Stimulated activated CD4-positive, alpha-beta T cell treated with anti-CD3 and anti-CD28 coated beads, Interleukin-4, amount 100 ng/mL, for 48 hours (primary cell): ENCODE measurements at places on chromosomes 1 and 21.

DNA sequence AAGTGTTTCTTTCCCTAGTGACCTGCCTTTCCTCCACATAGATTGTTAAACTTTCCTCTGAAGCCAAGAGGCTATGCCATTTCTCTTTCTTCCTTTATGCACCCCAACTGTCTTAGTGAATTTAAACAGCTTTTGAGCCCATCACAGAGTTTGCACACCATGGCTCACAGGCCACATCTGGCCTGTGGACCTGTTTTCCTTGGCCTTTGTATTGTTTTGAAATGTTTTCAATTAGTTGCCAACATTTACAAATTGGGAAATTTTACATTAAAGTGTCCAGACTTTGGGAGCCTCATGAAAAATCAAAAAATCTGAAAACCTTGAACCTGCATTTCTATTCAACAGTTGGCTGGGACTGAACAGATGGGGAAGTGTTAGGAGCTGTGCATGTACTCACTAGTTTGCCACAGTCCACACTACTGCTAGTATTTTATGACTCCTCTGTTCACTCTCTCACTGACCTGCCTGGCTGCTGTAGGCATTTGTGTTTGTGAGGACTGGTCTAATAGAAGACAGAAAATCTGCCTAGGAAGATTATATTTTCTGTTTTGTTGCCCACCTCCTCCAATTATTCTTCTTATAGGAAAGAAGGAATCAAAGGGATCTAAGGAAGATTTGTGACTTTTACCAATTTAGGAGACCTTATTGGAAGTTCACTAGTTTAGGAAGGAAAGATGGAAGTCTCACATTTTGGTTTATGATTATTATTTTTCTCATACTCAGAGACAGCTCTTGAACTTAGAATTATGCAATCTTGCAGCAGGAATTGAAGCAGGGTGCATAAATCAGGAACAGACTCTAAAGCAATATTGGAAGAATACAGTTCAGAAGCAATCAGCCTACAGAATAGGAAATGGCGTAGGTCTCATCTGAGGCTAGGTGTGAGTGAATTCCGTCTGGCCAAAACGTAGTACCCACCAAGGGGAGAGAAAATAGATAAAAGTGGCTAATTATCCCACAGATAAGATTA, 134.7 kb downstream of the HLX start:
- DNase-seq = no peak

DNA sequence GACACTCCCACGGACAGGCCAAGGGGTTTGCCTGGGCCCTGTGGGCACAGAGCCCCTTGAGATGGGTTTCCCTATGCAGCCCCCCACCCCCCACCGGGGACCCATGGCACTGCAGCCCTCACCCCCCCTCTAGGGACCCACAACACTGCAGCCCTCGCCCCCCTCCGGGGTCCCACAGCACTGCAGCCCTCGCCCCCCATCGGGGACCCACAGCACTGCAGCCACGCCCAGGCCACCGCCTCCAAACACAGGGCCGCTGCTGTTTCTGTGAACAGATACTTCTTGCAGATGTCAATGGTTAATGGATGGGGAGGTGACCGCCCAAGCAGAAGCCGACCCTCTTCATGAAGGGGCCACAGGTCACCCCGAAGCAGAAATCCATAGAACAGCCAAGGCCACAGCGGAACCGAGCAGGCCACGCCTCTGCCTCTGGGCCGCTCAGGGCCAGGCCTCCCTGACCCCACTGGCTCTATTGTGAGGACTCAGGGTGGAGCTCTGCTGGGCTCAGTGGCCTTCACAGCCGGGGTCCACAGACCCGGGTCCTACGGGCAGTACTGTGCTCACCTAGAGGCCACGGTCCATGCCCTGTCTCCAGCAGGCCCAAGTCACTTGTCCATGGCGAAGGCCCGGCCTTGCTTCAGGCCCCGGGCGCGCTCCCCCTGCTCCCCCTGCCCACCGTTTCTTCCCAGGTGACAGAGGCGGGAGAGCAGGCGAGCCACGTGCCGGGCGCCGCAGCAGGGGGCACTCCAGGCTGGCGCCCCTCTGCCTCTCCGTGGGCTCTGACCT, 4.1 kb upstream of the POFUT2 start:
- DNase-seq = no peak

- DNase-seq = no peak
Measured at GRCh38 chr1:23650344-23650990, 41.1 kb upstream of the RPL11 start.

GRCh38 chr1:242185731-242186130, 186.8 kb upstream of the MAP1LC3C start:
- DNase-seq = no peak

DNA sequence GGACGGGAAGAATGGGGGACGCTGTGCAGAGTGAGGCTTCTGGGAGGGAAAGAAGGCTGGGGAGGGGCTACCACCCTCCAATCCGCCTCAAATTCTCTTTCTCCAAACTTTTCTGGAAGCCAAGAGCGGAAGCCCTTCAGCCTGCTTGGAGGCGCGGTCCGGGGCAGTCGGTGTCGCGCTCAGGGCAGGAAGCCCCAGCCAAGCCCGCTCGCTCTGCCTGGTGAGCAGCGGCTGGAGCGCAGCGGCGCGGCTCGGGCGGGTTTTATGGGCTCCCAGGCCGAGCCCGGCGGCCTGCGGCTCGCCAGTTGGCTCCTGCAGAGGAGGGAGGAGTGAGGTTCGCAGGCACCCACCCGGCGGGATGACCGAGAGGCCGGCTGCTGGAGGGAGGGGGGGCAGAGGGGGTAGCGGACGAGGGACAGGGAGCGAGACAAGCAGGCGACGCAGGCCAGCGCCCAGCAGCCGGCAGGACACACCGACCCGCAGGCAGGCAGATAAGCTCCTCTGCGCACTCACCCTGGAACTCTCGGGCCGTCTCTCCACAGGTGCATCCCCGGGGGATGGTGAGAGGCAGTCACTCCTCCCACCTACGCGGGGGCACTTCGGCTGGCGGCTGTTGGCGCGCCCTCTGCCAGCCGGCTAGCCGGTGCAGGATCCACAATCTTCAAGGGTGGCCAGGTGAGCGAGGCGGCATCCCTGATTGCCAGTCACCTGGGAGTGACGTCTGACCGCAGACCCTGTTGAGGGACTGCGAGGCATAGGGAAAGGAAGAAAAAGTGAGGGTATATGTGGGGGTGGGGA, at the start of gene AVPR1B:
Gene AVPR1B (minus strand): TSS at position 238 of the 798 bp plus-strand sequence. CDS start 498 bp downstream, outside the sequence.
- DNase-seq = peak; percentile 19

DNA sequence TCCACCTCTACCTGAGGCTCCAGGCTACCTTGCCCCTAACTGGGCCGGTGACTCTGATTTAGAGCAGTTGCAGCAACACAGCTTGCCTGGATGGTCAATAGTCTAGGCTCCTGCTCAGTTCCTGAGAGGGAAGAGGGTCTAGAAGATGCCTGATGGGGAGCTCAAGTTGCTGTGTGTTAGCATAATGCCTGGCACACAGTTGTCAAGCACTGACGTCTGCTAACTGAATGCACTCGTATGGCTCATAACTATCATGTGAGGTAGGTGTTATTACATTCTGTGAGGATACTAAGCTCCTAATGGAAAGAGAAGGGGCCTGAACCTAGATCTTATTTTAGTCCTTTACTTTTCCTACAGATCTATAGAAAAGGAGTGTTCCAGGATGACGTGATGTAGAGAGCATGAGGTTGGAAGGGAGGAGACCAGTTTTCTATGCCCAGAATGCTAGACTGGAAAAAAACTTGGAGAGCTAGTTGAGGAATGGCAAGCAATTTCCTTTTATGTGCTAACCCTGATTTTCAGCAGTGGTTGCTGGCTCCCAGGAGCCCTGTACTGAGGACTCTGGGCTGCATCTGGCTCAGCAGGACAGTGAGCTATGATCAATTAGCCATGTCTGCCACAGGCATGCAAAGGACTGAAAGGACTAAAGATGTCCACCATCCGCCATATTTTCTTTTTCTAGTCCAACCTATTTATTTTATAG, 30.0 kb downstream of the FAM78B start:
- DNase-seq = no peak

DNA sequence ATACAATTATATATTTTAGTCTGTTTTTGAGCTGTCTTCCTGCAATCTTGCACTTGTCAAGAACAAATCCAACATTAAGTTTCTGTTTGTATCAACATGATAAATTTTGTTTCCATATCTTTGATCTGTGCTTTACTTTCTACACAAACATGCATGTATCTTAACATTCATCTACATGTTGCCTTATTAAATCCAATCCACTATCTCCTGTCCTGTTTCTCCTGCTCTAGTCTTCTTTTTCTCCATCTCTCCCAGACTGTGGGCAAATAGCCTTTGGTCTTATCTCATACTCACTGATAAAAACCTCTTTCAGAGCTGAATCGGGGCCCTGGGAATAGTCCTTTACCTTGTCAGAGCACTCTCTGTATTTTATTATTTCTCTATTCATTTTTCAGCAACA, 101.3 kb downstream of the PLPPR4 start:
- no peak for DNase-seq

DNA sequence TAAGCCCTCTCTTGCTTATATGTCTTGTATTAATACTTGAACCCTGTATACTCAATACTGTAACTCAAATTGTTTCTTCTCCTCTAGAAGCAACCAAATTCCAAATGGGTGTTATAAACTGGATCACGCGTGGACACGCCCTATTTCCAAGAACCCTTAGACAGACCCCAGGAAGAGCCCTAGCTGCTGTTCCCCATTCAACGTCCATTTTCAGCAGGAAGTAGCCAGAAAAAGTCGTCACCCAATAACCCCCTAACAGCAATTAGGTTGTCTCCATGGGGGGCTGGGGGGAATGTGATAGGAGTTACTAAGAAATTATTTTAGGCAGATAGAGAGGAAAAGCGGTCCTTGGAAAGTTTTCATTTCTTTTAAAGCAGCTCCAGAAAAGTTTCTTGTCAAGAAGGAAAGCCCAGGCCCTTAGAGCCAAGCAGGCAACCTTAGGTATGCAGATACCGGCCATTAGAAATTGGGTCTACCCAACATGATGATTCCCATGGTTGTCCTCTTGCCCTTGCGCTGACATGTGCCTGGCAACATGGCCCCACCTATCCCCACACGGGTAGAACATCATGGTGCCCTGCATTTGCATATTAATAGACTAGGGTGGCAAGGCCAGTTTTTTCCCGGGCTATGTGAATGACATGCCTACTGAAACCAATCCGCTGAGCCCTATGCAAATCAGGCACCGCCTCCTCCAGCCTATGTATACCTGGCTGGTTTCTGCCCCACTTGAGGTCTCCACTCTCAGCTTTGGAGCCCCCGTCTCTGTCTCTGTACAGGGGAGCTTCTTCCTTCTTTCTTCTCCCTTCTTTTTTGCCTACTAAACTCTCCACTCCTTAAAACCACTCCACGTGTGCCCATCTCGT, 4.0 kb upstream of the CD46 start:
- no peak for DNase-seq

- no peak for DNase-seq
Measured at GRCh38 chr1:210700511-210700910, 371.8 kb downstream of the HHAT start.

- DNase-seq = no peak
Measured at GRCh38 chr1:113977906-113978305, 1.4 kb upstream of the OLFML3 start.

DNA sequence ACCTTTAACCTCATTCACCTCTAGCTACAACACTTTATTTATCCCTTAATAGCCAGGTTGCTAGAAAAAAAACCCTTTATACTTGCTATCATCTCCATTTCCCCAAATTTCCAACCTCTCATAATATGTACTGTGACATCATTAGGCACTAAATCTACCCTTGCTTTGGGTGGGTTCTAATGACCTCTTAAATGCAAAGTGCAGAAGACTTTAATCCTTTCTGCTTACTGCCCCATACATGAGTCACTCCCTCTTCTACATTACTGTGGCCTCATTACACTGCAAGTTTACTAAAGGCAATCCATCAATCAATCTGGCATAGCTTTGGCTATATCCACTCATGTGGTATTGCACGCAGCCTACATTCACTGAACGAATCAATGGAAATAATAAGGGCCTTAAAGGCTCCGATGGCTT, 353.3 kb downstream of the SMYD3 start:
- no peak for DNase-seq
